ENCODE measurements at places on chromosomes 3 and 15.

GRCh38 chr3:123768480-123769355 lies 115.4 kb downstream of the MYLK start:
- DNase-seq = no peak

- DNase-seq = no peak
Observed at GRCh38 chr3:127800508-127800907, 21.8 kb downstream of the MGLL start.

GRCh38 chr3:141279077-141279967 lies 47.7 kb downstream of the PXYLP1 start:
- DNase-seq = no peak

GRCh38 chr3:83890763-83891135 lies 1068.0 kb upstream of the CADM2 start:
- DNase-seq = no peak

GRCh38 chr15:57921371-57921770 lies 144.1 kb downstream of the ALDH1A2 start:
- DNase-seq = no peak

GRCh38 chr3:126617571-126617970 lies 37.4 kb downstream of the TXNRD3 start:
- DNase-seq = no peak

- peak; percentile 61 for DNase-seq
Observed at GRCh38 chr3:23389089-23389488, 186.0 kb downstream of the UBE2E2 start.

GRCh38 chr3:105835606-105836005 lies 33.2 kb downstream of the CBLB start:
- no peak for DNase-seq

GRCh38 chr3:128107834-128108233 lies 15.8 kb downstream of the RUVBL1 start:
- peak; percentile 58 for DNase-seq

DNA sequence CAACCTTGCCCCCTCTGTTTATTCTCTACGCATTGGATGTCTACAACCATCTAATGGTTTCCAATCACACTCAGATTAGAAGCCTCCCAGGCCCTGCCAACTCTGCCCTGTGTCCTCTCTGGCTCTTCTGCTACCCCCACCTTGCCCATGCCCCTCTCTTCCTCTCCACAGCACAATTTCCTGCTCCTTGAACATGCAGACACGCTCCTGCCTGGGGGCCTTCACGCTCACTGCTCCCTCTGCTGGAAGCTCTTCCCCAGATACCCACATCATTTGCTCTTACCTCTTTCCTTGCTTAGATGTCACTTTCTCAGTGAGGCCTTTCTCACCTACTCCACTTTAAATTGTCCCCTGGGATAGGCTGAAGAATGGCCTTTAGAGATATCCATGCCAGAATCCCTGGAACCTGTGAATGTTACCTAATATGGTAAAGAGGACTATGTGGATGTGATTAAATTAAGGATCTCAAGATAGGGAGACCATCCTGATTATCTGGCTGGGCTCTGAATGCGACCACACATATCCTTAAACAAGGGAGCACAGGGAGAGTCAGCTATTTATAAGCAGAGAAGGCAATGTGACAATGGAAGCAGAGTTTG lies 9.9 kb downstream of the KY start:
- peak; percentile 91 for DNase-seq

DNA sequence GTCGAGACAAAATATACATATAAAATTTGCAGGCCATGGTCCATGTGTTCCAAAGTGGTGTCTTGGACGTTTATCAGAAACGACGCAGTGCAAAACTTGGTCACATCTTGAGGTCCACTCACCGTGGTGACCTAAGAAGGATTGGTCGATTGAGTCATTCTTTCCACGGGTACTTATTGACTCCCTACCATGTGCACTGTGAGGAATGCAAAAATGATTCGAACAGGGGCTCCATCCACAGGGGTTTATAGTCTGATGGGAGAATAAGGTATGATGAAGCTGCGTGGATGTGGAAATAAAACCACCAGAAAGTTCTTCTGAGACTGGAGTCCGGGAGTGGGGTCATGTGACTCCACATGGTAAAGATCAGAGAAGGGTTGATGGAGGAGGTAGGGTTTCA lies 185.2 kb downstream of the ITPR1 start:
- peak; percentile 20 for DNase-seq

- no peak for DNase-seq
Observed at GRCh38 chr15:28132524-28133275, 33.6 kb upstream of the OCA2 start.

DNA sequence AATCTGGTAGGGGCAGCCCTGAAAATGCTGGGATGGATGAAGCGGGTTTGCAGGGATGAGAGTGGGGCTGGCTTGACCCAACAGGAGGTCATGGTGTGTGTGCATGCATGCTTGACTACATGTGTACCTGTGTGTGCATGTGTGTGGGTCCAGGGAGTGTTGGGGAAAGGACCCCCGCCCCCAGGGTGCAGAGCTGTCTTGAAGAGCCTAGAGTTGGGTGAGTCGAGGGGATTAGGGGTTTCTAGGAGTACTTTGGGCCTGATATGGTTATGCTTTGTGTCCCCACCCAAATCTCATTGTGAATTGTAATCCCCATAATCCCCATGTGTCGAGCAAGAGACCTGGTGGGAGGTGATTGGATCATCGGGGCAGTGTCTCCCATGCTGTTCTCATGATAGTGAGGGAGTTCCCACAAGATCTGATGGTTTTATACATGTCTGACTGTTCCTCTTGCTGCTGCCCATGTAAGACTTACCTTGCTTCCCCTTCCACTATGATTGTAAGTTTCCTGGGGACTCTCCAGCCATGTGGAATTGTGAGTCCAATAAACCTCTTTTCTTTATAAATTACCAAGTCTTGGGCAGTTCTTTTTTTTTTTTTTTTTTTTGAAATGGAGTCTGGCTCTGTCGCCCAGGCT lies 5.2 kb upstream of the LCTL start:
- no peak for DNase-seq

GRCh38 chr3:128274837-128275236 lies 121.6 kb downstream of the EEFSEC start:
- peak; percentile 74 for DNase-seq

DNA sequence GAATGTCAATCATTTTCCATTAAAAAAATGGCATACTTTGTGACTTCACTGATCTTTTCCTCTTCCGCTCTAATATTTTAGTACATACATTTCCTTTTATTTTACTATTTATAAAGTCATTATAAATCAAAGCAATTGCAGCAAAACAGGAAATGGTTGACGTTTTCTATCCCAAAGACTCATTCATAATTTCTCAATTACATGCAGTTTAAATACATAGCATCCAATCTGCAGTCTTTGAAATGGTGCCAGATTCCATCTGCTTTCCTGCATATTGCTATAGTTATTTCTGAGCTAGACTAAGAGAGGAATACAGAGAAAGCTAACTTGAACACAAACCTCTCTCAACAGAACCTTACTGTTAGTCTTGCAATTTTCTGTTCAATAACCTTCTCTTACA lies 179.8 kb downstream of the ZPLD1 start:
- no peak for DNase-seq

DNA sequence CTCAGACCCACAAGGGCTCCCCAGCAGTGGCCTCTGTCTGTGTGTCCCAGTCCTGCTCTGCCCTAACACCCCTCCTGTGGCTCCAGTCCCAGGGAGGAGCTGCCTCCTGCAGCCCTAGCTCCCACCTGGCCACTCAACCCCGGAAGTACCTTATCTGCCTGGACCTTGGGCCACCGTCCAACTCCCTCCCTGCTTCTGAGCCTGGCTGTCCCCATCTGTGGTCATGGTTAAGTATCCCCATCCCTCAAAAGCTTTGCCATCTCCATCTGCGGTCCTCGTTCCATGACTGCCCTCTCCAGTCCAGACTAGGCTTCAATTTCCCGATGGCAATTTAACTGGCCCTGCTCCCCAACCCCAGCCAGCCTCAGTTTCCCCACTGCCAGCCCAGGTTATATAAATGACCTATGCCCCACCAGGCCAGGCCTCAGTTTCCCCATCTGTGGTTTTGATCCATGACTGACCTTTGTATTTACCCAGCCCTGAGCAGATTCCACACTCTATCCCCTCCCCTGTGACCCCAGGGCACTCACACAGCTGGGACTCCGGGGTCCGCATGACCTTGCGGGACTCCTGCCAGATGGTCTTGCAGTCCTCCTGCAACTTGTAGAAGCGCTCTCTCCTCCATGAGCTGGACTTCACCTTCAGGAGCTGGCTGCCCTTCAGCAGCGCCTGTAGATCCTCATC lies 9.6 kb downstream of the PLCD1 start:
- peak; percentile 10 for DNase-seq

- no peak for DNase-seq
Observed at GRCh38 chr3:136817448-136817847, 1.5 kb upstream of the SLC35G2 start.

DNA sequence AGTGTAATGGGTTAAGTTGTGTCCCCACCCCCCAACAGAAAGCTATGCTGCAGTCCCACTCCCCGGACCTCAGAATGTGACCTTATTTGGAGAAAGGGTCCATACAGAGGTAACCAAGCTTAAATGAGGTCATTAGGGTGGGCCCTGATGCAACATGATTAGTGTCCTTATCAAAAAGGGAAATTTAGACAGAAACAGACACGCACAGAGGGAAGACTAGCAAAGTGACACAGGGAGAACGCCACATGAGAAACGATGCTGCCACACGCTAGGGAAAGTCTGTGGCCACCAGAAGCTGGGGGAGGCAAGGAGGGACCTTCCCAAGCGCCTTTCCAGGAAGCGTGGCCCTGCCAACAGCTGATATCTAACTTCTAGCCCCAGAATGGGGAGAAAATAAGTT lies 65.4 kb downstream of the RPN1 start:
- no peak for DNase-seq

DNA sequence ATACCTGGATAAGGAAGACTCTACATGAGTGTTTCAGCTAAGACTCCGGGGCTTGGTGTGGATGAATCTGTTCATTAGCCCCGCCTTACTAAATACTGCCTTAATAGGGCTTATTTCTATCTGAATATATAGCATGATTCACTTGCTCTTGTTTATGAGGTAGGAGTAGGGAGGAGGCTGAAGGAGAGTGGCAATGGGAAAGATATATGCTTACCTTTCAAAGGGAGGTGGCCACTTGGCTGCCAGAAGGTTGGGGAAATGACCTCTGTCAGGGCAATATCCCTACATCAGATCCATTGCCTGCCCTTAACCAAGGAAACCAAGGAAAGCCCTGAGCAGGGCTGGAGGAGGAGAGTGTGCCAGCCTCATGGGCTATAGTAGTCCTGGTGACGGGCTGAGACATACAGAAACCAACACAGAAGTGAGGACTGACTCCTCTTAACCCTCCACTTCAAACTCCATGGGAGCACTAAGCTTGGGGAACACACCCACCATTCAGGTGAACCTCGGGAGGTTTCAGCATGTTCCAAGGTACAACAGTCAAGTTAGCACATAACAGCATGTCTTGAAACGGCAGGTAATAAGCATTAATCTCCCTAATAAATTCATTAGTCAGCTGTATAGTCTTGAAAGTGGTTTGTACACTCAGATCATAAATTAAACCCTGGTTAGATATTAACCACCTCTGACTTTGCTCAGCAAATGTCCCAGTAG lies 80.1 kb downstream of the EOMES start:
- DNase-seq = no peak

DNA sequence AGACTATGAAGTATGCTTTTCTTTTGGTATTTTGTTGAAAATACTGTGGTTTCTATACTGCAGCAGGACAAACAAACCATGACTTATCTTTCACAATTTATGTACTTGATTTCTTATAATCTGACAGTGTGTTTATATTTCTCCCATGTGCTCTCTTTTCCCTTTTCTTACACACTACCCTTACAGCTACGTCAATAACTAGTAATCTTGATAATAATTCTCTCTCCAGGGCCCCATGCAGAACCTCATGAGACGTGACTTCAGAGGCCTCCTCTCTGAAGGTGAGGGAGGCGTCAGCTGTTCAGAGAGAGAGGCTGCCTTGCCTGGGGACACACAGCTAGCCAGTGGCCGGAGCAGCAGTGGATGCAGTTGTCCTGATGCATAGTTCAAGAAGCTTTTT lies 35.9 kb downstream of the KY start:
- no peak for DNase-seq

DNA sequence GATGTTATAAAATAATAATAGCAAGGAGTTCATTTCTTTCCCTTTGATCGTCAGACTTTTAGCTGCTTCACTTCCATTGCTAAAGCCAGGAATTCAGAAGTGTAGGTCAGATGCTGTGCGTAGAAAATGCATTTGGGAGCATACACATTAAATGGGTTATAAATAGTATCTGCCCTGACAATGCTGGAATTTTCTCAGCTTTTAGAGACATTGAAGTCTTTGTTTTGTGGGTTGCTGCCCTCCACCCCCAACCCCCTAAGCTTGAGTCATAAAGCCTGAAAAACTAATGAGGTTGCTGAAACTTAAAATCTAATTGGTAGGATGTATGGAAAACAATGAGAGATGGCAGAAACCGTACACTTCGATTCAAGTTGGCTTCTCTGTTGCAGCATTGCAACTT lies 81.9 kb downstream of the MITF start:
- no peak for DNase-seq

GRCh38 chr3:170914212-170914611 lies 5.8 kb upstream of the EIF5A2 start:
- DNase-seq = no peak

GRCh38 chr3:72242326-72242725 lies 457.4 kb upstream of the PROK2 start:
- DNase-seq = no peak

DNA sequence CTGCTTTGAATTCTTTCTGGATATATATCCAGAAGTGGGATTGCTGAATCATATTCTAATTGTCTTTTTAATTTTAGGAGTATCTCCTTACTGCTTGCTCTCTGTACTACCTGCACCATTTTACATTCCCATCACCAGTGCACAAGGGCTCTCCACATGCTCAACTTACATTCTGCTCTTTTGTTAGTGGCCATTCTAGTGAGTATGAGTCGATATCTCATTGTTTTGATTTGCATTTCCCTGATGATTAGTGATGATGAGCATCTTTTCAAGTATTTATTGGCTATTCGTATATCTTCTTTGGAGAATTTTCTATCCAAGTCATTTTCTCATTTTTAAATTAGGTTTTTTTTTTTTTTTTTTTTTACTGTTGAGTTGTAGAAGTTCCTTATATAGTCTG lies 29.5 kb downstream of the PFN2 start:
- DNase-seq = no peak

GRCh38 chr3:28050885-28051284 lies 190.5 kb upstream of the CMC1 start:
- DNase-seq = no peak

DNA sequence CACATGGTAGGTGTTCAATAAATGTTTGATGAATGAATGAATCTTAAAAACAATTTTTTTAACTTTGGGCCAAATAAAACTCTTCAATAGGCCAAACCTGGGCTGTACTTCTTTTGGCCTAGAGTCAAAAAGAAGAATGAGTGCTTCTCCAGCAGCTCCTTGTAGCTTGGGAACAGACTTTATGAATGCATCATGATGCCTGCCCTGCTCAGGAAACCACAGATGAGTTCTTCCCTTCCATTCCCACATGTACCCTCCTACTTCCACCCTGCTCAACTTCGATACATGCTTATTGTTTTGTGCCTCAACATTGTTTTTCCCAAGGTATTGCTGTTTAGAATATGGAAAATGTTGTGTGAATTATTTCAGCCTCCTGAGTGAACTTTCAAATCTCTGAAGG lies 87.0 kb downstream of the FILIP1L start:
- DNase-seq = no peak

GRCh38 chr3:183540501-183541234 lies 14.8 kb downstream of the KLHL6 start:
- no peak for DNase-seq

Measured in endodermal cell (in vitro differentiated cells).